ENCODE measurements at places on chromosomes 13 and 19. TPM values are rescaled to one million over a fixed set of nuclear protein-coding genes. Genes with fewer than 3 reads are reported as not detected.
A peak's percentile ranks its signal among the peaks of the same experiment; 100 is the strongest.

The ZNF93 gene
- polyA plus RNA-seq, result 24.2 TPM

The SHC2 gene
- 16.2 TPM for polyA plus RNA-seq

The SBSN gene
- not detected for polyA plus RNA-seq

DNA sequence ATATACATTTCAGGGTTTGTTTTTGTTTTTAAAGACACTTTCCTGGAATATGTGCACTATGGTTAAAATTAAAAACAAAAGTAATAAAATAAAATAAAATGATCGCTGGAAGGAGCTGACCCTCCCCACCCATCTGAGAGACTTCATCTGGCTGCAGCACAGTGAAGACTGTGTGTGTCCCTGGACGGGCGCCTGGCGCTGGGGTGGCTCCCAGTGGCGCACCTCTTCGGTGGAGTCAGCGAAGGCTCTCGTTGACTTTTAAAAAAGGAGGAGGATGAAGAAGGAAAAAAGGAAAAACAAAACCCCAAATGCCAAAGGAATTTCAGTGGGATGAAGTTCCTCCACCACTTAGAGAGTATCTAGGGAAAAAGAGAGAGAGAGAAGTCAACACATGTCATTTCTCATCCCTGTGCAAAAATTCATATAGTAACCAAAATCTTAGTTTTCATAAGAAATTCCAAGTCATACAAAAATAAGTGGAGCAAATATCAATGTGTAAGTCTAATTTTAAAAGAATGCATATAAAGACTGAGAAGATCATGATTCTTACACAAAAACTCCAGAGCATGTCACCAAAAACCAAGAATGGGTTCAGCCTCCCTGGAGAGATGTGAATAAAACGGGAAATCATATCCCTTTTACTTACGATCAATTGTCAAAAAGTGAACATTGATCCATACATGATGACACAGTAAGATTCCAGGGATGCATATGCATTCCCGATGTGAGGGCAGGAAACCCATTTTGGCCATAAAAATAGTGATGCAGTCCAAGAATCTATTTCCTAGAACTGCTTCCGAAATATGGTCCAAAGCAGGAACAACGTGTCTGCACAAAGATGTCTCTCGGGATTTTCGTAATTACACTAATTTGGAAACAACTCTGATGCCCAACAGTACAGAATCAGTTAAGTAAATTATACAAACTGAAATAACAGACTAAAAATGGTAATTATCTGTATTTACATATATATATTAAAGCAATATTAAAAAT lies 123.8 kb downstream of the STK24 start:
- DNase-seq, result no peak

- peak; percentile 48 for DNase-seq
Measured at GRCh38 chr13:29279356-29280254, 315.9 kb downstream of the SLC7A1 start.

DNA sequence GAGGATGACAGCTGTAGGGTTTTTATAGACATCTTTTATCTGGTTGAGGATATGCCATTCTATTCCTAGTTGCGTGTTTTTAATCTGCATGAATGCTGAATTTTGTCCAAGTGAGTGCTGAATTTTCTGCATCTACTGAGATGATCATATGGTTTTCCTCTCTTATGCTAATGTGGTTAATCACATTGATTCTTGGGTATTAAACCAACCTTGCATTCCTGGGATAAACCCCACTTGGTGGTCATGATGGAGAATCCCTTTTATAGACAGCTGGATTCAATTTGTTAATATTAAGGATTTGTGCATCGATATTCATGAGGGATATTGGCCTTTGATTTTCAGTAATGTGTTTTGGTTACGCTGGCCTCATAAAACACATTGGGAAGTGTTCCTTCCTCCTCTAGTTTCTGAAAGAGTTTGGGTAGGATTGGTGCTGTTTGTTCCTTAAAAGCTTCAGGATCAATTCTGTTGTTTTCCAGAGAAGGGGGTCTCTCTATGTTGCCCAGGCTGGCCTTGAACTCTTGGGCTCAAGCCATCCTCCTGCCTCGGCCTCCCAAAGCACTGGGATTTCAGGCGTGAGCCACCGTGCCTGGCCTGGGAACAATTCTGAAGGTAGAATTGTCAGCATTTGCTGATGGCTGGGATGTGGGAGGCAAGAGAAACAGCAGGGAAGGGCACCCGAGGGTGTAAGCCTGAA lies 7.3 kb upstream of the LINGO3 start:
- DNase-seq, result no peak

DNA sequence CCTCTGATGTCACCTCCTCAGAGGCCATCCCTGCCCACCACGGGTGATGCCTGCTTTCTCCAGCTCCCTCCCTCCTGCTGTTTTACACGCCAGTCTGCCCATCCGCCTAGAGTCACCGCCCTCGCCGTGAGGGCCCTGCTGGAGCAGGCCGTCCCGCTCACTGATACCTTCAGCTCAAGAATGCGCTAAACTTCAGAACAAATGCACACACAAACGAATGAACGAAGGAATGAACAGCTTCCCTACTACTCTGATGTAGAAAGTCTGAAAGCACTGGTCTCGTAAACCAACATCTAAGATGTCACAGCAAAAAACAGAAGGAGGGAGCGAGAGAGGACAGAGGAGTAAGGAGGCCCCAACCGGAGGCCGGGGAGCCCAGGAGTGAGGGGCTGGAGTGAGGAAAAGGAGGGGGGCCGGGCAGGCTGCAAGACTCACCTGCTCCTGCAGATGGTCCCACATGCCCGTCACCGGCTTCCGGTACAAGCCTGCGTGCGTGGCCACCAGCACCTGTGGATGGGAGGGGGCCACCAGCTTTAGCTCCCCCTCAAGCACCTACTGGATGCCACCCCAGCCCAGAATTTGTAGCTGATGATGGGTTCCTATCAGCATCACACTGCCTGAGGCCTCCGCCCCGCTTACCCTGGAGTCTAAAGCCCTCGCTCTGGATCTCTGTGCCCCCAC lies 4.0 kb downstream of the PNKP start:
- DNase-seq, result no peak

Data from right lung (tissue), 10 donors.